ENCODE measurements at places on chromosomes 7 and 10.

- DNase-seq: no peak
Measured at GRCh38 chr10:48957361-48958151, 17.9 kb upstream of the LRRC18 start.

DNA sequence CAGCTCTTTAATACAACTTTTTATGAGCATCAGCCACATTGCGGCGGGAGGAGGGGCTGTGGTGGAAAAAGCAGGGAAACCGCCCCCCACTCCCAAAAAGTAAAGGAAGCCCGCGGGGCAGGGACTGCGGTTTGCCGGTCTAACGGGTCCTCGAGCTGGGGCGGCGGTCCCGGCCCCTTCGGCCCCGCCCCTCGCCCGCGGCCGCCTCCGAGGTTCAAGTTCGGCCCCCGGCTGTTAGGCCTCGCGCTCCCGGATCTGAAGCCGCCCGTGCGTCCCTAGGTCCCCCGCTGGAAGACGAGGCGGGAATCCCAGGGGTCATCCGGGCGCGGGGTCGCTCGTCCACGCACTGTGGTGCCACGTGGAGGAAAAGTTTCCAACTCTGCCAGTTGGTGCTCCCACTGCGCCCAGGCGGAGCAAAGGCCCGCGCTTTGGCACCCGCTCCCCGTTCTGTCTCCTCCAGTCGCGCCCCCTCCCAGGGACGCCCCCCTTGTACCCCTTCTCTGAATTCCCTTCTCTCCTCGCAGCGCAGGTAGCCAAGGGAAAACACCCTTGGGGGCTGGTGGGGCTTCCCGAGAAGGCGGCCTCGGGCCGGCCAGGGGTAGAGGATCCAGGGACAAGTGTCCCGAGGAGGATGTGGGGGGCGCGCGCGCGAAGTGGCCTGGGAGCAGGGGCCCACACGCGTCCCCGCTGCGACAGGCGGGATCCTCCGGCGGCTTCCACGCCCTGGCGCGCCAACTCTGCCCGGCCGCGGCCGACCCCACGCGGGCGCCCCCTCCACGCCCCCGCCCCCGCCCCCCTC, 798 bp upstream of the AUTS2 start:
- no peak for DNase-seq

DNA sequence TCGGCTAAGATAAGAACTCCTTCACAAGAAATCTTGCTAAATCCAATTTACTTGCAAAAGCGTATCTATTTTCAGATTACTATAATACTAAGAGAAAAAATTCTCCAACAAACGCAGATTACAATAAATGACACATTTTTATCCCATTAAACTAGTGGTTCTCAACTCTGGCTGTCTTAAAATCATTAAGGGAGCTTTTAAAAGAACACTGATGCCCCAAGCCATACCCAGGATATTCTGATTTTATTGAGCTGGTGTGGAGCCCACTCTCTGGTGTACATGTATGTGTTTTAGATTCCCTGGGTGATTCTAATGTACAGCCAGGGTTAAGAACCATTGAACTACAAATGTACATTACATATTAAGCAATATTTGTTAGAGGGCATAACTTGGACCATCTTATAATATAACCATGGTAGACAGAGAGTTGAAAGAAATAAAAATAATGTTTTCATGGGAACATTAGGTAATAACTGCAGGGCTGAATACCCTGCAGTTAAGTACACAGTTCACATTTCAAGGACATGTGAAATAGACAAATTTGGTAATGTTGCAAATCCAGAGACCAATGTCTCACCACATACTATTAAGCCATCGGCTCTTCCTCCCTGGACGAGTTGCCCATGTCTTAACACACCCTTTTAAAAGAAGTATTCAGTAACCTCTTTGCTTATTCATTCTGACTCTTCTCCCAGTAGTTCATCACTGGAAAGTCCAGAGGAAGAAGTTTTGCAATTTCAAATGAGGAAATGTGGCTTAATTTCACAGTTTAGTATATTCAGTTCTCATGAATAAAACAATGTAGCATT, 6.2 kb downstream of the GSAP start:
- DNase-seq: no peak

- DNase-seq: no peak
Measured at GRCh38 chr10:86952106-86952505, 5.3 kb downstream of the MMRN2 start.

DNA sequence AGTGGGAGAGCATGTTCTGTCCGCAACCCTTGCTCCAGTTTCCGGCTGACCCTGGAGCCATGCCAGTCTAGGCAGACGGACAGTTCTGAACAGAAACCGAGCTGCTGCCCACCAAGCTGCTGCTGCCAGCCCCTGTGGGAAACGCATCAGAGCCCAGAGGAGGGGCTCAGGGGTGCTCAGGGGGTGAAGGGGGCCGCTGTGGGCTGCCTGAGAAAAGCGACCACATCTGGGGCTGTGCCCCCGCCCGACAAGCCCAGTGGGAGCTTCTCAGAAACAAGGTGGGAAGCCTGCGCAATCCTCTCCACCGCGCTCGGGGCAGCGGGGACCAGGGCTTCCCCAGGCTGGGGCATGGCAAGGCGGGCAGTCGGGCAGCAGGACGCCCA, 38.8 kb upstream of the CFAP46 start:
- DNase-seq: no peak

DNA sequence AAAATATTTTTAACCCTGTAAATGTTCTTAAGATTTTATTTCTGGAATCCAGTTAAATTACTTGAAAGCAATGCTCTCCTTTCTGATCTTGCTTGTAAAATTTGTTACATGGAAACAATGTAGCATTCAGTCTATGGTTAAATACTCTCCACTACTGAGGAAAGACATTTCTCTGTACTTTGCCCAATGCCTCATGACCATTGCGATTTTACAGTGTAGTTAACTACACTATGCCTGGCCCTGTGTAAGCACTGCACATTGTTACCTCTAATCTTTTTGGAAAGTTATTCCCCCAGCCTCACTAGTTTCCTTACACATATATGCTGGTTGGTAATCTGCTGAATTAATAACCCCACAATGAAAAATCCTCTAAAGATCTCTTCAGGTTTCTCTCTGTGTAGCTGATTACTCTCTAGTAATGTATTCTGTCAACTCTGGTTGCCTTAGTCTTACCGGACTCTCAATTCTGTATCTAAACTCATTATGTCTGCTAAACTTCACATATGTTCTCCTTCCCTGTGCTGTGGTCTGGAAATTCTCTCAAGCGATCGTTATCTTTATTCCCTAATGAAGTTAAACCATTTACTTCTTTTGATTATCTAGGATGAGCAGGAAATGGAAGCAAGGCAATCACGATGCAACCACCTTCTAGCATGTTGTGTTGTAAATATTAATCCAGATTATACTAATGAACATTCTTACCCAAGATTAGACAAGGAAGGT, 58.7 kb upstream of the TMEM106B start:
- no peak for DNase-seq

GRCh38 chr10:43264344-43264964, 2.4 kb downstream of the RASGEF1A start:
- DNase-seq: no peak

Data from stimulated activated CD4-positive, alpha-beta T cell treated with anti-CD3 and anti-CD28 coated beads, TNF-alpha, amount 100 ng/mL, for 4 hours (primary cell).